ENCODE measurements at places on chromosomes 3 and 15.
A peak's percentile ranks its signal among the peaks of the same experiment; 100 is the strongest.

DNA sequence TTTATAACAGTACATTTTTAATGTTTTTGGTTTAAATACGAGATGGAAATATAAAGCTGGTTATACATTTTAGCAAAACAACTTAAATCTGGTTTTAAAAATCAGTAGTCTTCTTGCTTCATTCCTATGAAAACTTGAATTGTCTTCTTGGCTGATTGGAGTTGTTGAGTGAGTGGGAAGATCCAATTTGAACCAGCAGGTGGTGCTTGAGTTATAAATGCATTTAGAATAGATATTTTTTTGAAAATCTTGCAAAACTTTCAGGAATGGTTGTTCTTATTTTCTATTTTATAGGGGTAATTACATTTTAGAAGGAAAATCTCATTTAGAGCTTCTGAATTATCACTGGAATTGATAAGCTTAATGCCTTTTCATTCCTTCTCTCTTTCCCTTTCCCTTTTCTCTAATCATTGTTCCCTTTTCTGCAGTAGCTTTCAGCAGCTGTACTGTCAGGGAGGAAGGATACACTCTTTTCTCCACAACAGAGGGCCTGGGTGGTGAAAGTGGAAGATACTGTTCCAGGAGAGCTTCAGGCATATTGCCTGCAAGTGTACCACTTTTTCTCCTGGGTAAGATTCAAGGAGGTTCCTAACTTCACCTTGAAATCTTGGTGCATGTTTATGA is 335.6 kb downstream of the NLGN1 start:
- no peak for DNase-seq

DNA sequence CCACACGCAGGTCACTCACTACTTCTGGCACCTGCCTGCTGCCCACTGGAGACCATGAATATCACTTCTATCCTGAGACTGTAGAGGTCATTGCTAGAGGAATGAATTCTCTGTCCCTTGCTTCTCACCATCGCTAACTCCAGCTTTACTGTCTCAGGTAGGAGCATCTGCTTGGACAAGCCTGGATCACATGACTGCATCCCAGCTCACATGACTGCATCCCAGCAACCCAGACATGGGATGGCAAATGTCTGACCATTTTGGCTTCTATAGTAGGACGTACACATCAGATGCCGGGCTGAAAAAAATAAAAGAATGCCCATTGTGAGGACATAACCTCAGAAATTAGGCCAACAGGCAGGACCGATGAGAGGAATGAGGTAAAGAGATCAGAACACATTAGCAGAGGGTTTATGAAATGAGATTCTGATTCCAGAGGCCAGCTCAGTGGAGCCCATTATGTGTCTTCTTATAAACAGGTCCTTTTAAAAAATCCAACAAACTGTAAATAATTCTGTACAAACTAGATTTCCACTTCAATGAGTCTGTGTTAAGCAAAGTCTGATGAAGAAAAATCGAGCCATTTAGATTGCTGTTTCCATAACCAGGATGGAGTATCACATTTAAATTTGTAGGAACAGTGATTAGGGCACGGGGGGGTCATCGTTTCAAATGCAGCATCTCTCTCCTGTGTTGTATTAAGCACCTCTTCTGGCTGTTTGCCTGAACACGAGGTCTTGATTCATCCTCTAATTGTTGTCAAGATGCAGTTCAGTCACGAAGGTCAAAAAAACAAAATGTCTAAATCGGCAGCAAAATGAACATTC is 126.7 kb downstream of the MTHFS start:
- no peak for DNase-seq

- DNase-seq, result no peak
Observed at GRCh38 chr3:127858521-127858920, 36.2 kb upstream of the MGLL start.

GRCh38 chr15:75063889-75064288 is 40.5 kb downstream of the PPCDC start:
- DNase-seq, result no peak

DNA sequence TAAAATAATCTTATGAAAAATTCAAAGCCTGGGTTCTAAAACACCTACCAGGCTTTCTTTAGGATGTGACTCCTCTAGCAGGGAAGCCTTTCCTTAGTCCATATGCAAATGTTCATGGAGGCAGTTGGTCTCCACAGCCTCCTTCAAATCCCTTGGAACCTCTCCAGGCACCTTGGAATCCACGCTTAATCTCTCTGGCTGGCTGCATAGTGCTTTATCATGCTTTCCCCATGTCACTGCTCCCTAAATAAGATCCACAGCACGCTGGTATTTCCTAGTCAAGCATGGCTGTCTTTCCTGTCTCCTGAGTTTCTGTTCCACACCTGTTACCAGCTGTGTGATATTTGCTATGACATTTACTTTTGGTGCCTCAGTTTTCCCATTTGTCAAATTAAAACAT is 71.3 kb downstream of the CLSTN2 start:
- DNase-seq, result no peak

DNA sequence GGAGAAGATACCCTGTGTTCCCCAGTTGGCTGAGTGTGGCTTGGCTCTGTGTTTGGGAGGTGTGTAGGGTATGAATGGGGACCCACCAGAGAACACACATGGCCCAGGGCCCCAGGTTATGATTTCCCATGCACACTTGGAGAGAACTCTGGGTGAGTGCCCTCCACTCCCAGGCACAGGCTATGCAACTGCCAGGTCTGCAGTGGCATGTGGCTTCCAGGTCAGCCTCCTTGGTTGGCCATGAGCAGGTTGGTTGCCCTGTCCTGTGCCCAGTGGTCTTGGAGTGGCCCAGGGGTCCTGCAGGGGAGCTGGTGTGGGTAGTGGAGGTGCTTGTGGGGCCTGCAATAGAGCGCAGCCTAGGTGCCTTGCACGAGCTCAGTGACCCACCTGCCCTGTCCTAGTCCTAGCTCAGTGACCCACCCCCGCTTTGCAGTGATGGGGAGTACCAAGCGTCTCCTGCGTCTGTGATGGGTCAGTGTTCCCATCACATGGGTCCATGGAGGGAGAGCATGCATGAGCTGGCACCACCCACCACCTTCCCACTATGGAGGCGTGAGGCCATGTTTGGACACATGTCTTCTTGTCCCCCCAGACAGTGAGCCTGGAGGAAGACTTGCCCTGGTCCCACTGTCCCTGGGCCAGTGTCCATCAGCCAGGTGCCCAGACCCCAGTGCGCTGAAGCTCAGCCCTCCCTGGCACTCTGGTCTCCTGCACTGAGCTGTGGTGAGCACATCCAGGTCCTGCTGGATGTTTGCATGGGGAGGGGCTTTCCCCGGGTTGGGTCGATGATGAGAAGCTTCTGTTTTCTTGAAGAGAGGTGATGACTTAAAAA is 217.3 kb downstream of the SNRPN start:
- DNase-seq, result peak; percentile 32

GRCh38 chr15:79089890-79090486 is 592 bp downstream of the RASGRF1 start:
- DNase-seq, result no peak

DNA sequence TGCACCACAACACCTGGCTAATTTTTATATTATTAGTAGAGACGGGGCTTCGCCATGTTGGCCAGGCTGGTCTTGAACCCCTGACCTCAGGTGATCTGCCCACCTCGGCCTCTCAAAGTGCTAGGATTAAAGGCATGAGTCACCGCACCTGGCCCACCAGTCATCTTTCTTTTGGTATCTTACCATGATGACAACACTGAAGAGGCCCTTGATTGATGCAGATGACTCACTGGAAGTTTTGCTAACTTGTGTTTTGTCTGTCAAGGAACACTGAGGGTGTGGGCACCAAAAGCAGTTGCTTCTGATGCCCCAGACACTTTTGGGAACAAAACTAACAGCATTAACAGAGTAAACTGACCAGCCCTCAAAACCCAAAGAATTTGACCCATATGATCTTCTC is 88.3 kb downstream of the MYO5A start:
- no peak for DNase-seq

- no peak for DNase-seq
Observed at GRCh38 chr15:90262426-90262825, 3.0 kb upstream of the NGRN start.

DNA sequence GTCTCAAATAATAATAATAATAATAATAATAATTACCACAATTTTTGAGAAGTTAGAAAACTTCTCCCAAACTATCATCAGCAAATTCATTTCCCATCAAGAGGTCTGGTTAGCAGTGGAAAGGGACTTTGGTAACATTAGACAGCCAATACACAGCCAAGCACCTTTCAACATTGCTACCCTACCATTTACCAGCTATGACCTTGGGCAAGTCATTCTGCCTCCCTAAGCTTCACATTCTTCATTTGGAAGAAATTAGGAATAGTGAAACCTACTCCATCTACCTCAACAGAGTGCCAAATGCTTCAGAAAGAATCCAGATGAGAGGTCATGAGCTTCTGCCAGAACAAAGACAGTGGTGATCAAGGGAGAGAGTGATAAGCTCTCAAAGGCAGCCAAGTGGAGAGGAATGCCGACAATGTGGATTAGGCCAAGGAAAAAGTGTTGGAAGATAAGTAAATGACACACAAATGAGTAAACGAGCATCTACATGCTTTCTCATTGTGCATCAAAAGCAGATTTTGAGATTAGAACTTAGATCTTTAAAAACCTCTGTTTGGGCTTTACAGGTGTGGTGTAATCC is 42.9 kb upstream of the LPP start:
- DNase-seq, result no peak

DNA sequence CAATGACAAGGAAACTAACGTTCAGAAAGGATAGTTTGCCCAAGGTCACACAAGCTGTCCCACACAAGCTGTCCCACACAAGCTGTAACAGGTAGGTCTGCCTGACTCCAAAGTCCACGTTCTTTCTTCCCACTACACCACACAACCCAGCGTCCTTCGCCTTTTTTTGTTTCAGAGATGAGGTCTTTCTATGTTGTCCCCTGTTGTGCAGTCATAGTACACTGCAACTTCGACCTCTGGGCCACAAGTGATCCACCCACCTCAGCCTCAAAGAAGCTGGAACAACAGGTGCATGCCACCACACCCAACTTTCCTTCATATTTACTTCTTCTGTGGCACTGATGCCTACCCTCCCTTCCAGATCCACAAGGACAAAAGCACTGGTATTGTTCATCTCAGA is 21.4 kb downstream of the MB21D2 start:
- no peak for DNase-seq

DNA sequence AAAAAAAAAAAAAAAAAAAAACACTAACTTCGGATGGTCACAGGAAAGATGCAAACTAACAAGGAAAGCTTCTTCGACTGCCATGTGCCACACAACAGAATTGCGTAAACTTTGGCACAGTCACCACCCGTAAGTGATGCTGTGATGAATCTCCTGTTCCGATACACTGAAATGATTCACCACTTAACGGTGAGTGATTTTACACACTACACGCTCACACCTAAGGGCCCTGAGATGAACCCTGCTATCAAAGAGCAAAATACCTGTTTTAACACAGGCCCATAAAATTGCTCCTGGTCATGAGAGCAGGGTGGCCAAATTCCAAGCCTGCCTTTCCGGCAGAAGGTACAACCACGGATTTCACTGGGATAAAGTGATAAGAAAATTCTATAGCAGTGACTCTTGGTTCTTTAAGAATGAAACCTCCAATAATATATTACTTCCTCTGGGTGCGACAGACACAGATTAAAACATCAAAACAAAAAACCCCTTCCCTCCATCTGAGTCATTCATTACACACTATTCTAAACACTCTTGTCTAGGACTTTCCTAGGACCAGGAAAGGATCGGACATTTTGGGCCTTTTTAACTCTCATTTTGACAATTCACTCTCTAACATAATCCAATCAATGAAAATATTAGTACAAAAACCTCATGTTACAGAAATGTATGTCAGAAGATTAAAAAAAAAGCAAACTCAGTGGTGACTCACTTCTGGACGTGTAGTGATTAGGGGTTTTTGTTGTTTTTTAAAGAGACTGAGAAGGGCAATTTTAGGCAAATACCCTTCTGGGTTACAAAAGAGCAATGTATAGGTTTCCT is 28.3 kb downstream of the LRIG1 start:
- no peak for DNase-seq

DNA sequence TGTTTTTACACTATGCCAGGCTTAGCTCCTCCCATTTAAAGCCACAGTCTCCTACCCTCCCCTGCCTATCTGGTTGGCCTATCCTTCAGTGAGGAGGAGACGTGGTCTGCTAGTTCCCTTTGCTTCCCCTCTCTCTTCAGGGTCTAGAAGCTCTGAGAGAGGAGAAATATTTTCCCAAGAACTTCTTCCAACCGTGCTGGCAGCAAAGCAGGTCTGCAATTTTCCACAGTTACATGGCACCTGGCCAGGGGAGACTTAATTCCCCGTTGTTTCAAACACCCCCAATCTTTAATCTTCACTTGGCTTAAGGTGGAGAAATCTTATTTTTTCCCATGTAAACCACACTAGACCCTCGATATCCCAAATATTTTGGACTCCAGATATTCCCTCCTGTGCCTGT is 149.5 kb upstream of the MCTP2 start:
- no peak for DNase-seq
